ENCODE measurements at places on chromosomes 7 and 10.

- DNase-seq, result no peak
Observed at GRCh38 chr7:15801551-15801950, 115.1 kb upstream of the MEOX2 start.

DNA sequence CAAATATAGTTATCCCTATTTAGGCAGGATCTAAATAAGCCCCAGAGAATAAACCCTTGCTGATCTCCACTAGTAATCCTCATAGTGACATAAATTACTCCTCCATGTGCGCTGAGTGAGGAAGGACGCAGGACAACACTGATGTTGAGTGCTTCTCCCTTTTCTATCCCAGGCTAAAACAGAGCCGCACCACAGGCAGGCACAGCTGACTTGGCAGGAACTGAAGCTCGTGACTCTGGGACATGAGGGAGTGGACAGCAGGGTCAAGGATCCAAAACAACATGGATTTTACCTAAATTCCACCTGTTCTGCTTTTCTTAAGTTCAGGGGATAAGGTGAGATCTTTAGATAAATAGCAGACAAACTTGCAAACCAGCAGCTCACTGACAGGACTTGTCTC lies 46.0 kb downstream of the VOPP1 start:
- no peak for DNase-seq

DNA sequence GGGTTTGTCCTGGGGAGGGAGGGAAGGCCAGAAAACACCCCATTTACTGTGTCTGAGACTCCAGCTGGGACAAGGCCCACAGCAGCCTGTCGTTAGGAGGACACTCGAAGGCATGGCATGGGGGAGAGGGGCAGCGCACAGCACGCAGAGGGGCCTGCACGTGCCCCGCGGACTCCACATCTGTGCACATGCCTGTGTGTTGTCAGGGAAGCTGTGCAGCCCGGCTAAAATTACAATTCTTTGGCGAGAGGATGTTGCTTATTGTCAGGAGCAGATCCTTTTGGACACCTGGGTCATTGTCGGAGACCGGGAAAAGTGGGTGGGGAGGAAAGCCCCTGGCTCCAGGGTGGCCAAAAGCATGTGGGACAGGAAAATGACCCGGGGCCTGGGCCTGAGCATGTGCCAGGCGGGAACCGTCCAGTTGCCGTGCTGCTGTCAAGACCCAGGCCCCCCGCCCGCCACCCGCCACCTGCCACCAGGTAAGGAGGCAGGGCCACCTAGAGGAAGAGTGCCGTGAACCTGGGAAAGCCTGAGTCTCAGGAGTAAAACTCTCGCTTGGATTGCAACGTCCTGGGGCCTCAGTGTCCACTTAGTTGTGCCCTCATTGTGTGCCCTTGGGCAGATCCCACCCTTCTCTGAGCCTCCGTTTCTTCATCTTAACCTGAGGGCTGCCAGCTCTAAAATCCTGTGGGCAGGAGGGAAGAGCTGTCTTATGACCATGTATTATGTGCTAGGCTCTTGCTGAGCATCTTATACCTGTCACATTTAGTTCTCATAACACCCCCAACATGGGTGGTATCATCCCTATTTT lies 7.2 kb downstream of the VSIR start:
- DNase-seq, result no peak

DNA sequence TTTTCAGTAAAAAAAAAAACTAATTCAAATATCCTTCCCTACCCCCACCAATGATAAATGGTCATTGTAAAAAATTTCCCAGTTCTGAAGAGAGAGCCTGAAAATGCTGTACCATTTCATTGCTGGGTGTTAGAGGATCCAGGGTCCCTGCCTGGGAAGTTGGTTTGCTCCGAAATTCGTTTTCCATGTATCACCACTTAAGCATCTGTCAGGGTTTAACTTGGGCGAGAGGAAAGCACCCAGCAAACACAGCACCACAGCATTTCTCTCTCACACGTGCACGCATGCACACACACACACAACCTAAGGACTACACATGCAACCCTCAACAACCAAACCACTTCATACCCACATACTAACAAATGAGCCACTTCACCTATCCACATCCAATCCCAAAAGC lies 42.1 kb upstream of the EMX2 start:
- no peak for DNase-seq

DNA sequence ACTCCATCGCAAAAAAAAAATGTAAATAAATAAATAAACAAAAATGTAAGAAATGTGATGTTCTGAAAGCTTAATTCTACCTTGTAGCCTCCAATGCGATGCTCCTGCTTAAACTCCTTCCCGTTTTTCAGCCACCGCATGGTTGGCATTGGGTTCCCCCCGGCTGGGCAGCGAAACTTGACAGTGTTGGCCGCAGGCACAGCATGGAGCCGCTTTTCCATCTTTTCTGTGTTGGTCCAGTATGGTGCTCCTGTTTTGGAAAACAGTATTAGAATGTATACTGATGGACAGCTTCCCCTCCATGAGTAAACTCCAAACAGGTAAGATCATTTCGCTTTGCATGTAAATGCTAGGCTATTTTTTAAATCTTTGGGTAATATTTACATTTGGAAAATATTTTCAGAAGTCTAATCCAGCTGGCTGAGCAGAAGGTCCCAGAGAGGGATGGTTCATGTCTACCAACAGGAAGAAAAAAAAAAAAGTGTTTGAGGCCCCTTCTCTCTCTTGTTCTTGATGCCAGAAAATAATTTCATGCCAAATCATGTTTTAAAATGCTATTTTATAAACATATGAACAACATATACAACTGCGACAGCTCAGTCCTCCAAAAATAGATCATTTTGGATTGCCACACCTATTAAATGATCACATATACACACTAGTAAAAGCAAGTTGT lies 46.9 kb downstream of the FGFR2 start:
- no peak for DNase-seq

DNA sequence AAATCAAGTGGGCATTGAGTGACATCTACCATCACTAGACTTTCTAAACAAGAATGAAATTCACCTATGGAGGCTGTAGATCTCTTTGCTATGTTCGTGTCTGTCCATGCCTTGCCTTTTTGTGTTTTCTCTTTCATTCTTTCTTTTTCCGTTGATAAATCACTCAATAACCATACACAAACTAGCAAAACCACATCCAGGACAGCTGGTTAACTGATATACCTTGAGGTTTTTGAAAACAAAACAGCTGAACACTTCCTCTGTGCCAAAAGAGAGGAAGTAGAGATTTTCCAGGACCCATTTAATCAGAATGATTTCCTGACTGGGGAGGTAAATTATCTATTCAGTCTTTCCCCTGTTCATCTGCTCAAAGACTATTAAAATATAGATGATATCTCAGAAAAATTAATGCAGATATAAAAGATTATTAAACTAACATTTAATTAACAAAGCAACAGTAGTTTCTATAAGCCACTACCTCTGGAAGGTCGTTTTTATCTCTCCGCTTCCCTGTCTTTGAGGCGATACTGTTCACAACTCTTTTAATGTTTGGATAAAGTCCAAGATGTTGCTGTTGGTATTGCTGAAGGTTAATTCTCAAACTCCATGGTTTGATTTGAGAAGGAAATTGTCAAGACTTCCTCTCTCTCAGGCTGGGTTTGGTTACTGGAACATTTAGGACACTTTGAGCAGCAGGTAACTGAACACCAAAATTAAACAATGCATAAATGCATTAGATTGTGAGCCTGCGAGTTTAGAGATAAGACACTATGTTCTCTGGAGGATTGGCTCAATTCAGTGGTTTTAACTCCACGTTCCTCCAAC lies 24.4 kb upstream of the C10orf67 start:
- no peak for DNase-seq

- DNase-seq, result no peak
Observed at GRCh38 chr10:122744257-122744656, 44.6 kb upstream of the C10orf120 start.

- no peak for DNase-seq
Observed at GRCh38 chr7:40570223-40570622, 435.4 kb downstream of the SUGCT start.

DNA sequence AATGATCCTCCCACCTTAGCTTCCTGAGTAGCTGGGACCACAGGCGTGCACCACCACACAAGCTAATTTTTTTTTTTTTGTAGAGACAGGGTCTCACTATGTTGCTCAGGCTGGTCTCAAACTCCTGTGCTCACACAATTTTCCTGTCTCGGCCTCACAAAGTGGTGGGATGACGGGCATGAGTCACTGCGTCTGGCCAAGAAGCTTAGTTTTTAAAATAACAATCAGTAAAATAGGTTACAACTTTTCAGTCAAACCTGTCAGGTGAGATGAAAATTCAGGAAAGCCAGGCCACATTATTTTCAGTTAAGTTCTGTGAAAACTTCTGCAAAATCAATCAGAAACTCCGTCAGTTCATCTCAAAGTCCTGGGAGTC lies 55.4 kb downstream of the FAM241B start:
- no peak for DNase-seq

DNA sequence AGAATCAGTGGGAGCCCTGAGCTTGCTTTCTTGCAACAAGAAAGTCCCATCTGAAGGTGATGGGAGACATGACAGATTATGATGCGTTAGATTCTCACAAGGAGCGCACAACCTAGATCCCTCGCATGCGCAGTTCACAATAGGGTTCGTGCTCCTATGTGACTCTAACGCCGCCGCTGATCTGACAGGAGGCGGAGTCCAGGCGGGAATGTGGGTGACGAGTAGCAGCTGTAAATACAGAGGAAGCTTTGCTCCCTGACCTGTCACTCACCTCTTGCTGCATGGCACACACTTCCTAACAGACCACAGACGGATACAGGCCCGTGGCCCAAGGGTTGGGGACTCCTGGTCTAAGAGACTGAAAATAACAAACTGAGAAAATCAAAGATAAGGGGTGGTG lies 1163.4 kb upstream of the AUTS2 start:
- no peak for DNase-seq

DNA sequence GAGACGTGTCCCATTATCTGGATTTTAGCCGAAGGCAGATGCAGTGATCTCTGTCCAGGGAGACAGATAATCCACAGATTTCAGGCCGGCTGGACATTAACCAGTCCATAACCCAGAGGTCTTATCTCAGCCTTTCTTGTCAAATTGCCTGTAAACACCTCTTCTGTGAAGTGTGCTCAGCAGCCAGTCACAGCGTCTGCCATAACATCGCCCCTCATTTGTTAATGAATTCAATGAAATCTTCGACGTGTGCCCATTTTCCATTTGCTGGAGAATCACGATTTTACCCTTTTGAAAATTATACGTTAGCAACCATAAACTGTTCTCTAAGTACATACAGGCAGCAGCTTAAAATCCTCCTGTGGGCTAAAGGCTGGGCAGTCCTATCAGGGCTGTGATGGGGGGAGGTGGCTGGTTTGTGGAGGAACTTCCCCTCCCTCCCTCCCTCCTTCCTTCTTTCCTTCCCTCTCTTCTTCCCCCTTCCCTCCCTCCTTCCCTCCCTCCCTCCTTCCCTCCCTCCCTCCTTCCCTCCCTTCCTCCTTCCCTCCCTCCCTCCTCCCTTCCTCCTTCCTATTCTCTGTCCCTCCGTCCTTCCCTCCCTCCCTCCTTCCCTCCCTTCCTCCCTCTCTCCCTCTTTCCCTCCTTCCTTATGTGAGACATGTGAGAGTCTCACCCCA lies 26.6 kb upstream of the FAM20C start:
- DNase-seq, result no peak

GRCh38 chr10:111076191-111076681 lies 593 bp upstream of the ADRA2A start:
- no peak for DNase-seq

DNA sequence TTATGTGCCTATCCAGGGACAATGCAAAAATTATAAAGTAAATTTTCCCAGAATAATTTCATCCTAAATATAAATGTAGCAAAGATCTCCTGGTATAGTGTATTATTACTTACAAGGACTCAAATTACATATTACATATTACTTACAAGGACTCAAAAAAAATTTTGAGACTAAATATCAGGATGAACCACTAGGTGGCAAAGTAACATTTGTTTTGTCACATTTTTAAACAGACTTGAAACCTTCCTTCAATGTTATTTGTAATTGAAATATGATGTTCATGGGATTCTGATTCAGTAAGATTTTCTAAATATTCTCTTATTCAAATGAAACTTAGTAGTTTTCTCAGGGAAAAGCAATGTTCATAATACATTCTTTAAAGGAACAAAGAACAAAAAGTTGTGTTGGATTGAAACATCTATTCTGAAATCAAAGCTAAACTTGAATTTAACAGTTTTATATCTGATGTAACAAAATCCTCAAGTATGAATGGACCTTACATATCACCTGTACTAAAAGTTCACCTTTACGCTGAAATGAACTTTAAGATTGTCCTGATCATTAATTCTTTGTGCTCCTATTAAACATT lies 74.3 kb upstream of the GNAI1 start:
- no peak for DNase-seq

DNA sequence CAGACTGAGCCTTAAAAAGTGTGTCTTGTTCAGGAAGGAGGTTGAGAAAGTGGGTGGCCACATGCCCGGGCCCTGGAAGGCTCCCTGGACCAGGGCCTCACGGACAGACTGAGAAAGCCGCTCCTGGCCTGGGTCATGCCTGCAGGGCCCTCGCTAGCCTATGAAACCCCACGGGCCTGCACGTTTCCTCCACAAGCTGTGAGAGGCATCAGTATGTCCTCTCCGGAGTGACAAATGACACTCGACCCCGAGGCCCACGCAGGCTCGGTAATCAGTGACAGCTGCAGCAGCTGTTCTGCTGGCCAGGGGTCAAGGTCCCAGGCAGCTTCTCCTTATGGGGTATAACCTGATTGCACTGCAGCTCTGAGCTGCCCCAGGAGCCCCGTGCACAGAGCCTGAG lies 47.6 kb downstream of the ASB13 start:
- DNase-seq, result no peak

GRCh38 chr10:34403512-34403911 lies 411.6 kb downstream of the PARD3 start:
- DNase-seq, result no peak

DNA sequence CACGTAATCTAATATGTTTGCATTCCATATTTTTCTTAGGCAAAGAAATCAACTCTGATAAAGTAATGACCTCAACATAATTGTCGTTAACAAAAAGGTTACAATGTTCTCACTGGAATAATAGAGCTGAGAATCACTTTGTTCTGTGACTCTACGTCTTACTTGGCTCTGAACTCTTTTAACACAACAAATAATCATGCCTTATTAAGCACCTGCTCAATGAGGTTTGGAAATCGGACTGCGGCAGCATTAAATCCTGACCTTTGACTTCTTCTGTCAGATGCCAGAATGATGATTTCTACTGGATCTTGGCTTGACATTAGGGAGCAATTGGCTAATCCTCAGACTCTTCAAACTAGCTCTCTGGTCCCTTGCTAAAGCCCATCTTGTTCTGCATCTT lies 233.6 kb downstream of the SEMA3D start:
- no peak for DNase-seq

Data from esophagus squamous epithelium (tissue), 5 donors.